ENCODE measurements at places on chromosomes 7 and 10. TPM values are rescaled to one million over a fixed set of nuclear protein-coding genes. Genes with fewer than 3 reads are reported as not detected.

- no peak for DNase-seq
Measured at GRCh38 chr10:77034795-77035194, 602.8 kb downstream of the KCNMA1 start.

DNA sequence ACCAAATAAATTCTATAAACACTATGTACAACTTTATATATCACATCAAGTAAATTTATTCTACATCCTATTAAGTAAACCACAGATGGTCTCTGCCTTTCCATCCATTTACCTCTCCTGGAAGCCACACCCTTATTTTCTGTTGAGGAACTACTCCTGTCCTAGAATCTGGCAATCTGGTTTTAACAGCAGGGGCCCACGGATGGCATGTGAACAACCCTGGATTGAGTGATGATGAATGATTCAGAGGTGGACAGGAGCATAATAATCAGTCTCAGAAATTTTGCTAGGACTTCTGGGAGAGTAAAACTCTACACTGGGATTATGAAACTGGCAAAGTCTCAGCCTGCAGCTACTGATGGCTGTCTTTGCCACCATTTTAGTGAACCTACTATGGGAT, 54.1 kb downstream of the CDK6 start:
- no peak for DNase-seq

DNA sequence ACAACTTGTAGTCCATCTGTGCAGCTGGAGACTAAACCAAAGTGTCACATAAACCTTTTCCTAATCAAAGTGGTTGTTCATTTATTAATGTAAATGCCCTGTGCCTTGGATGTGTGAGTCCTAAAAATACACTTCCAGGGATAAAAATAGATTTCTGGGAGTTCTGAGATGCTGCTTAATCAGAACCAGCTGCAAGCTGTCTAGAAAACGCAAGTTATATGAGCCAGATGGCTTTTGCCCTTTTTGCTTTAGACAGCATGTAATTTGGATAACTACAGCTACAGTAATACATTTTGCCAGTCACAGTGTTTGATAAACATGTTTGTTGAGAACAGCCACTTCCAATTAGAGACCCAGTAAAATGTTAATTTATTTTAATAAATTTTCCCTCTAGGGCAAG, 185.1 kb upstream of the PRPS1L1 start:
- no peak for DNase-seq

DNA sequence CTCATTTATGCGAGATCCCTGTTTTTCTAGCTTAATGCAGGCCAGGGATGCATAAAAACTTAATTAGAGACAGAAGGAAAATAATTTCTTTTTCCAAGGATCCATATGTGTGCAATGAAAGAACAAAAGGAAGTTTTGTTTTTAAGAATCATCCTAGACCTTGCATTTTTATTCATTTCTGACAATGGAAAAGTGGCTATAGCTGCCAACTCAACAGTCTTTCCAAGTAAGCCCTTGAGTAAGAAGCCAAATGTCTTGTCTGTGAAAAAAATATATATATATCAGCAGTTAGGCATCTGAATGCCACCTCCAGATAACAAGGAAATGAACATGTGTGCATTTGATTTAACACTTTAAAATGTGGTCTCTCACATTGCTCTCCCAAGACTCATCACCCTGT, 1397.6 kb downstream of the GATA3 start:
- DNase-seq = no peak

Gene CYP26C1
- under 0.01 TPM for total RNA-seq

Gene CYP3A5
- 1.6 TPM for total RNA-seq

Data from frontal cortex (tissue), 4 donors.